ENCODE measurements at places on chromosomes 6 and 20.

- H3K4me3 ChIP-seq: no peak overlapping the region
- H3K4me1 ChIP-seq: no peaks in the 10 kb centered on the region
- no peak for ATAC-seq
- no peak overlapping the region for H3K27ac ChIP-seq
- H3K36me3 ChIP-seq: no peaks in the 10 kb centered on the region
Measured at GRCh38 chr6:38306931-38307330, 332.8 kb downstream of the BTBD9 start.

- no peak overlapping the region for H3K27ac ChIP-seq
- no peaks in the 10 kb centered on the region for H3K4me1 ChIP-seq
- H3K4me3 ChIP-seq: no peak overlapping the region
- no peak for ATAC-seq
- H3K36me3 ChIP-seq: no peaks in the 10 kb centered on the region
- H3K27me3 ChIP-seq: no peaks in the 10 kb centered on the region
Measured at GRCh38 chr20:22861231-22861980, 173.7 kb upstream of the SSTR4 start.

GRCh38 chr6:131960371-131961133, 9.4 kb upstream of the CCN2 start:
- H3K27ac ChIP-seq: no peak overlapping the region
- no peaks in the 10 kb centered on the region for H3K36me3 ChIP-seq
- no peaks in the 10 kb centered on the region for H3K27me3 ChIP-seq
- ATAC-seq: no peak

GRCh38 chr20:64140956-64141355, 23.3 kb upstream of the MYT1 start:
- no peak for ATAC-seq
- peaks cover 53% of the 10 kb centered on the region for H3K27me3 ChIP-seq
- no peaks in the 10 kb centered on the region for H3K4me1 ChIP-seq
- H3K27ac ChIP-seq: no peak overlapping the region

DNA sequence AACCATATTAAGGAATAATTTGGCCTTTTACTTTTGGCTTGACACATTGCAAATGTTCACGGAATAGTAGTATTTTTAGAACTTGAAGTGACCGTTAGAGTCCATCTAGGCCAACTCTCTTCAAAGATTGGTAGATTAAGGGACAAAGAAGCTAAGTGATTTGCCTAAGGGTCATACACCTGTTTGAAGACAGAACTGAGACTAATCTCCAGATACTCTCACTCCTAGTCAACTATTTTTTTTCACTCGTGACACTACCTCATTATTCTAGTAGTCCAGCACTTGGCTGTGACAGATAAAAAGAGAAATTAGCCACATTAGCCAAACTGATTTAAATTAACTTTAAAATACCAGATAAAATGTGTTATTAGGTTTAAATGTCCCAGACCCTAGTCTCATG, 10.6 kb downstream of the ACSS2 start:
- H3K4me1 ChIP-seq: peaks cover 36% of the 10 kb centered on the region
- ATAC-seq: no peak
- H3K27ac ChIP-seq: no peak overlapping the region
- H3K4me3 ChIP-seq: no peak overlapping the region
- H3K27me3 ChIP-seq: no peaks in the 10 kb centered on the region

DNA sequence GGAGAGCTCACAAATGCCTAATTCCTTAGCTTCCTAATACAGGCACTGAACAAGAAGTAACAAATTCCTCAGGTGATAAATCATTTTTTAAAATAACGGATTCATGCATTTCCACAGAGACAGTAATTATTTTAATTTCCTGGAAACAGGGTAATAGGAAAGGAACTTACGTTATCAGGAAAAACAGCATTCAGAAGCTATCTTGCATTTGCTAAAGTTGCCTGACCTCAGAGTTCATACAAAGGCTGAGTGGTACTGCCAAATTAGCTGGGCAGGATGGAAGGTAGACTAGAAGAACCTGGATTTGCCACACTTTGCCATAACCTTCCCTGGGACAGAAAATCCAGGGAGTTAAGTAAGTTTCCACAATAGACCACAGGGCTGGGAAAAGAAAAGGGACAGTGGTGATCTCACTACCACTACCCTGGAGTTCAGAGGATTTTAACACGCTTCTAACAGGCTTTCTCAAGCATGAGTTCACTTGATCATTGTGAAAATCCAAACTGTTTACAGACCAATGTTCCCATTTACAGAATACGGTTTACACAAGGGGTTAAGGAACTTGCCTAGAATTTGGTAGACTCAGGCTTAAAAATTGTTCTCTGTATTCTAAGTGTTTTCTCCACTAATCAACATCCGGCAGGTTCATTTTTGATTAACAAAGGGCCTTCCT, 57.0 kb downstream of the KIF13A start:
- no peaks in the 10 kb centered on the region for H3K36me3 ChIP-seq
- no peaks in the 10 kb centered on the region for H3K27me3 ChIP-seq
- peaks cover 52% of the 10 kb centered on the region for H3K4me1 ChIP-seq
- no peak overlapping the region for H3K4me3 ChIP-seq
